Astrocyte of the hippocampus (primary cell): ENCODE measurements at places on chromosomes 5 and 9.

DNA sequence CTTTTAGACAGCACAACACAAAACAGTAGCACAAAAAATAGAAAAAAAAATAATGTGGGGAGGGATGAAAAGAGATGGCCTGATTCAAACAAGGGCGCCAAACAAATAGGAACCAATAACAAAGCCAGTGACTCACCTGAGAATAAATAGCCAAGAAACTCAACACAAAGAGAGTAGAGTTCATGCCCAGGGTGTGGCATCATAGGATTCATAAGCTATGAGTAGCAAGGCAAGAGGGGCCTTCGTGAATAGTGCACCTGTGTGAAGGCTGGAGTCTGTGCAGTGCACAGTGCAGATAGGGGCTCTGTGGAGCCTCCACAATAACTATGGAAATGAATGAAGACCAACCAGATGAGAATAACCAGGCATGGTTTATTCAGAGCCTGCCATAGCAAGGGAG lies 541.7 kb downstream of the SPOCK1 start:
- DNase-seq, result no peak

DNA sequence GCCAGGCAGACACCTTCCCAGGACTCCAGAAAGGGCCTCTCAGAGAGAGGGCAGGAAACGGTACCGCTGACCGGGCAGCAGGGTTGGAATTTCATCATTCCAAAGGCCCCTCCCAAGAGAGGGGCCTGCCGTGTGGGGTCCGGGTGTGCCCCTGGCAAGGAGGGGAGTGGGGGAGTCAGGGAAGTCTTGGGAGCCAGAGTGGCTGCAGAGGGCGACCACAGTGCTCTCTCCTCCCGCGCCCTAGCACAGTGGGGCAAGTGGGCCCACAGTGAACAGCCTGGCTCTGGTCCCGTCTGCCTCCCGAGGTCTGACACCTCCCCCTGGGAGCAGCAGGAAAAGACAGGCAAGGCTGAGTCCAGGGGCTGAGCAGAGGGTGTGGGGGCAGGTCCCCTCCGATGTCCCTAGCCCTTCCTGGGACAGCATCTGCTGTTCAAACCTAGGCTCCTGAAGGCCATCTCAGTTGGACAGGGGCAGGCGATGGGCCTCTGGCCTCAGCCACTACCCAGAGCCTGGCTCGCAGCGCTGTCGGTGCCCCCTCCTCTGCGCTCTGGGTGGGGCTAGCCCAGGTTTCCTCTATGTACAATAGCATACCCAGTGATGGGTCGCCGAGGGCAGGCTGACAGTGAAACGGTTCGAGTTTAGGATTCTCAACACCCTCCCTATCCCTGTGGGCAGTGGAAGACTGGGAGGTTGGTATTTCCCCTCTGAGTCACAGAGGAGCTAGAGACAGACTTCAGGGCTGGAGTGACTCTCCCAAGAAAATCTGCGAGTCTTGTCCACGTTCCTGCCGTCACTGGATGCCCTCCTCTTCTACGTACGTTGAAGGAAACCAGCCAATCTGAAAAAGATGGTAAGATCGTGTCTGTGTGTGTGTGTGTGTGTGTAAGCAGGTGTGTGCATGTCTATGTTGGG lies 25.4 kb upstream of the SARDH start:
- peak; percentile 32 for DNase-seq

DNA sequence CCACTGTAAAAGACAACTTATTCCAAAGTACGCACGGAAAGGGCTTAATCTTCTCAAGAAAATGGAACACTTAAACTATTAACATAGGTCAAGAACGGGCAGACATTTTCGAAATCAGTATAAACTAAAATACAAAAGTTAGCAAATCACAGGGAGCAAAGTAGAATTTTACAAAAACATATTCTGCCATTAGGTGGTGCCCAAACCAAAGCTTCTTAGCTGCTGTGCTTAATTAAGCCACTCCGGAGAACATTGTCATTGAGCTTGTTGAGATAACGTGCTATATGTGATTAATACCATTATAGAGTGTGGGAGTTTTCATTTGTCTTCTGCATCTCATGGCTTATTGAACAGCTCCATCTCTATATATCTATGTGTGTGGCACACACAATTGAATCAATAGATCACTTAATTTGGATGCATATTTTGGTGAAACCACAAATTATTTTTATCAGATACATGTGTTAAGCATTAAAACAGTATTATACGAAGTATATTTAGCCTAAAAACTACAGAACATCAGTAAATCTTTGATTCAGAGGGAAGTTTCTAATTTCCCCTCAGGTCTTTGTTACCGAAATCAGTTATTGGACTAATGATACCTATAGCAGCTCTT lies 23.4 kb downstream of the UBLCP1 start:
- peak; percentile 56 for DNase-seq

GRCh38 chr5:33310451-33310850 lies 130.3 kb upstream of the TARS1 start:
- peak; percentile 25 for DNase-seq

DNA sequence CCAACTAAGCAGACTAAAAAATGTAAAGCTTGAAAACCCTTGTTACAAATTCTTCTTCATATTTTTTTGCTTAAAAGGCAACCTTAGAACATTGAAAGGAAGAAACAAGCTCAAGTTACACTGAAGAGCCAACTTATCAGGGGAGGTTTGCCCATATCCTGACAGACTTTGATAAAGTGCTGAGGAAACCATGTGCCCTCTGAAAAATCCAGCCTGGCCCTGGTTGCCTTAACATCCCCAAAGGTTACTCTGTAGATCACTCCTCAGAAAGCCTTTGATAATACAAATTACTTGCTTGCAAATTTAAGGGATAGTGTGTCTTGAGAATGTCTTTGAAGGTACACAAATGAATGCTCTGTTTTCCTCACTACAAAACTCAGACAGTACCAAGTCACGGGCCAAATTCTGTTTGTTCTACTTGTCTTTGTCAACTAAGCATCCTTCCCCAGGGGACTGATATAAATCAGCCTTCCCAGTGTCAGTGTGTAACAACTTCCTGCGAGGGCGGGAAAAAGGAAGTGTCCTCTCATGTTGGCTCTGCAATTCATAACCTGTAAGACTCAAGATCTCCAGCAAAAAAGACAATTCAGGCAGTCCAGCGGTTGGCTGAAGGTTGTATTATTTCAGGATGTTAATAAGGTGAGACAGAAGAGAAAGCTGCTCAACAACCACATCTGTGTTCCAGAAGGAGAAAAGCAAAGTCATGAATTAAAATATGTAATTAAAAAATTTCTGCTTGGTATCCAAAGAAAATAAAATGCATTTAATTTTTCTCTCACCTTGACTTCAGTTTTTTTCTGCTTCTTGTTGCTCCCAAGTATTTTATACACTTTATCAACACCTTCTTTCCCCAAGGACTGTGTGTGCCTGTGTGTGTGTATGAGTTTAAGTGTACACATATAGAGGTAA lies 199.9 kb downstream of the PIK3R1 start:
- no peak for DNase-seq

DNA sequence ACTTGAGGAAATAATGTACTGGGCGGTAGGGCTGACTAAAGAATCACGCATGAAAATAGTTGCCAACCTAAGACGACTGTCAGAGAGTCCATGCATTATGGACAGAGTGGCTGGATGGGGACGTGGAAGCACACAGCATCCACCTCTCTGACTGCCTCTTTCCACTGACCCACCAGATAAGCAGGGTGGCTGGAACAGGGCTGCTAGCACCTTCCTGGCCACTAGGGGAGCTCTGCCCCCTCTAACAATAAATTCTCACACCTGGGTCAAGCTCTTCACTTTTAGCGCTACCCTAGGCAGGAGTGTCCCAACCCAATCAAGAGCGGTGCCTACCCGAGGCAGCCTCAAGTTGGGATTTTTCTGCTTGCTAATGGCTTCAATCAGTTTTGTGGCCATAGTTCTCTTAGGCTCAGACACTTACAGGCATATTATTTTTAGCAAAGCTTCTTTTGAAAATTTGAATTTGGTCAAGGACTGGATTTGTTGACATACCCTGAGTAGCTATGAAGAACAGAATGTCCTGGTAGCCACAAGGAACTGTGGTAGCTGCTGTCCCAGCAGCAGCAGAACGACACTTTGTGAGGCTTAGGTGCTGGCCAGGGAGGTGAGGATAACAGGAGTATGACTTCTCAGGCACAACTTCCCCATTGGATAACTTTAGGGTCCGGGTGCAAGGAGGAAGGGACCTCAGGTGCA lies 6.9 kb upstream of the TPM2 start:
- DNase-seq, result peak; percentile 67

DNA sequence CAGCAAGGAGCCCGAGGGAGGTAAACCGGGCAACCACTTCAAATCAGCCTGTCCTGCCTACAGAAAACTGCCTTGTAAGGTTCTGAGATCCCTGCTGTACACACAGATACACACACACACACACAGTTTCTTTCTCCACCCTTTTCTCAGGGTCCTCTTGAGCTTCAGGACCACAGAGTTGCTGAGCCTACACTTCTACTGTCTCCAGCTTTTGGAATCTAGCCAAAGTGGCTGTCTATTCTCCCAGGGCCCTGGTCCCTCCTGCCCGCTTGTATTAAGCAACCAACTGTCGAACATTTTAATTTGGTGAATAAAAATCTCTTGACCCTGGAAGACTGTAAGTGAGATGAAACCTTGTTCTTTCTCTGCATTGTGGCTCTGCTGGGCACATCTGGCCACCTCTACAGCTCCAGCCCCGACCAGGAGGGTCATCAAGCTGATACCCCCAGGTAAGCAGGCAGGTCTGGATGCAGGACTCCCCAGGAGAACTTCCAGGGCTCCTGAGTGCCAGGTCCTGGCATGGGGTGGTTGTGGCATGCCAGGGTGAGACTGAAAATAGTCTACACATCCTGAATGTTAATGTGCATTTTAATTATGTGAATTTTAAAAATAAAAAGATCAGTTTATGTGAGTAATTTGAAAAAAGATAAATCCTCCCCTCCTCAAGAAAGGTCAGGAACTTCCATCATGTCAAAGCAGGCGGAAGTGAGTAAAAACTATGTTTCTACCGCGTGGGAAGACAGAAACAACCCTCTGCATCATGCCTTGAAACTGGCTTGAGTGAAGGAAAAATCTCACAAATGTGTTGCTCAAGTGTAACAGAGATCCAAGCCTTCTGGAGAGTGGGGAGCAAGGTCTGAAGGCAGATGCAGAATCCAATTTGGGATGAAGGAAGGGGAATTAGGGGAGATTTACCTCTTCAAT lies 15.0 kb upstream of the S1PR3 start:
- DNase-seq, result no peak

GRCh38 chr5:171092194-171092593 lies 216.9 kb upstream of the TLX3 start:
- peak; percentile 58 for DNase-seq

DNA sequence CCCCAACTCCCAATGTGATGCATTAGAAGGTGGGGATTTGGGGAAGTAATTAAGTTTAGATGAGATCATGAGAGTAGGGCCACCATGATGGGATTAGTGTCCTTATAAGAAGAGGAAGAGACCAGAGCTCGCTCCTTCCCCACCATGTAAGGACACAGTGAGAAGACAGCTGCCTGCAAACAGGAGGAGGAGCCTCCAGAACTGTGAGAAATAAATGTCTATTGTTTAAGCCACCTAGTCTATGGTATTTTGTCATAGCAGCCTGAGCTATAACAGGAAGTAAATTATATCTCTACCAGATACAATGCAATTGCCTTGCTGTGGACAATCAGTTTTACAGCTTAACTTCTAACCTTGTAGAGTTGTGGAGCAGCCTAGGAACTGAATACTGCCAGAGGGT lies 58.0 kb downstream of the ANKRD33B start:
- no peak for DNase-seq

DNA sequence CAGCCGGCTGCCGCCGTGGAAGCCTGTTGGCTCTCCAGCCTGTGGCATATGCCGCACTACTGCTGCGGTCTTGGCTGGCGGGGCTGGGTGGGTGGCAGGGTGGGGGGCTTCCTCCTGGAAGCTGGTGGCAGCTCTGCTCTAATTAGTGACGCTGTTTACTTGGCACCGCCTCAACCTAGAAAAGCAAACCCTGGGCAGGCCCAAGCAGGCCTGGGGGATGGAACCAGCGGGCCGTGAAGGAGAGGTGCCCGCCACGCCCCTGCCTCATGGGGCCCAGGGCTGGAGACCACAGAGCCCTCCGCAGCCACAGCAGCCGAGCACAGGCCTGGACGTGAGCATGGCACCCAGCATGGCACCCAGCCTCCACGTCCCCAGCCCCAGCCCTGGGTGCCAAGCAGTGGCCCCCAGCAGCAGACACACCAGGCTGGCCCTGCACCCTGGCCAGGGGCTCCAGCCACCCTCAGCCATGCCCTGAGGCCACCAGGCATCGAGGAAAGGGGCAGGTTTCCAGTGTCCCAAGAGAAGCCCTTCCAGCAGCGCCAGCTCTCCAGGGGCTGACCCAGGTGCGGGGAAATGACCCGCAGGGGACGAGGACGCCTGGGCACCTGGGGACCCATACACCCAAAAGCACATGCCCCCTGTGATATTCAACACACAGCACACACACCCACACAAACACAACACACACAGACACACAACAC lies 5.4 kb upstream of the CCDC187 start:
- DNase-seq, result peak; percentile 46

DNA sequence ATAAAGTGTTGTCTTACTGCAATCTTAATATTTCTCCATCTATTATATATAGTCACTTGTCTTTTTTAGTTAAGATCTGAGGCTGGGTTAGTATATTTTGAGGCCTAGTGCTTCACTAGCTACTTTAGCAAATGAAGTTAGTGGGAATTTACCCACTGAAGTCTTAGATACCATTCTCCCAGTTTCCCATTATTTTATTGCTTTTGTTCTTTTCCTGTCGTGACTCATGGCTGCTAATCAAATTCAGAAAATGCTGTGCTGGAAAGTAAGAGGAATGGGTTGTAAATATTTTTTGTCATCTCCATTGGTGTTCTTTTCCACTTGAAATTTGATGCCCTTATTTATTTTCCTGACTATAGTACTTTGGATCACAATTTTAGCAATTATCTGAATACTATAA lies 14.2 kb downstream of the TCERG1 start:
- DNase-seq, result peak; percentile 56
